ENCODE measurements at places on chromosomes 5 and 9.

- DNase-seq: no peak
Observed at GRCh38 chr5:172573120-172573882, 67.8 kb upstream of the NEURL1B start.

GRCh38 chr5:98314292-98314691 lies 459.2 kb upstream of the RGMB start:
- peak; percentile 89 for DNase-seq

DNA sequence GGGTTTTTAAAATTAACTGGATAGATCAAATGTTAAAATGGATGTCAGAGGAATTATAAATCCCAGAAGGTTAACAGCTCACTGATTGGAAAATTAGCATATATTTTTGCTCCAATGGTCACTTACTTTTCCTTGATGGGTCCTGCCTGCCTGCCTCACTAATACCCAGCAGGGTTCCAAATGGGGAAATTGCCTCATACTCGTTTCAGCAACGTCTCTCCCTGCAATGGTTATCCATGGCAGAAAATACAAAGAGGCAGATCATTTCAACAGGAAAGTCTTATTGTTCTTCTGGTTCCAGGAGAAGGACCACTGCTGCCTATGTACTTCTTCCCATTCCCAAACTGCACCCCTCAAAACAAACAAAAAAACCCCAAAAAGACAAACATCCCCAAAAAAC lies 71.3 kb downstream of the ERP44 start:
- no peak for DNase-seq

DNA sequence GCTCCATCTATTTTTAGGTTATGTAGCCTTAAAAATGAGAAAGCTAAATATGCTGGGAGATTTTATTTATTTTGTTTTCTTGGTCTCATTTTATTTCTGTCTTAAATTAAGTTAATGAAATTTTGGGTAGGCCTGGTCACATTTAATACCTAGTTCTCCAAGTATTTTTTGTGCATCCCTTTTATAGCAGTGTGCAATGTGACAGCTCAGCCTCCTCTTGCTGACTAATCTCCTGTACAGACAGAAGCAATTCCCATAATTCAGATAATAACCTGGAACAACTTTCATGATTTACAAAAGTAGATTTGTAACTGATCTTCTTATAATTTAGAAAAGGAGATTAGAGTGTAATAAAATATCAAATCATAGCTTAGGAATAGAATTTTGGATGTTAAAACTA lies 403.9 kb downstream of the ADGRV1 start:
- DNase-seq: no peak
